T-cell (primary cell): ENCODE measurements at places on chromosomes 2 and 18. TPM values are rescaled to one million over a fixed set of nuclear protein-coding genes. Genes with fewer than 3 reads are reported as not detected.

Gene PROKR1
- total RNA-seq = not detected

Gene CCDC102B
- total RNA-seq = 6.5 TPM

GRCh38 chr2:73561422-73561821, 80.8 kb downstream of the NAT8 start:
- no peak for DNase-seq
- H3K4me1 ChIP-seq = no peaks in the 10 kb centered on the region
- H3K27me3 ChIP-seq = no peaks in the 10 kb centered on the region
- peaks cover 10% of the 10 kb centered on the region for H3K36me3 ChIP-seq
- H3K4me3 ChIP-seq = no peak overlapping the region
- no peak overlapping the region for H3K27ac ChIP-seq

DNA sequence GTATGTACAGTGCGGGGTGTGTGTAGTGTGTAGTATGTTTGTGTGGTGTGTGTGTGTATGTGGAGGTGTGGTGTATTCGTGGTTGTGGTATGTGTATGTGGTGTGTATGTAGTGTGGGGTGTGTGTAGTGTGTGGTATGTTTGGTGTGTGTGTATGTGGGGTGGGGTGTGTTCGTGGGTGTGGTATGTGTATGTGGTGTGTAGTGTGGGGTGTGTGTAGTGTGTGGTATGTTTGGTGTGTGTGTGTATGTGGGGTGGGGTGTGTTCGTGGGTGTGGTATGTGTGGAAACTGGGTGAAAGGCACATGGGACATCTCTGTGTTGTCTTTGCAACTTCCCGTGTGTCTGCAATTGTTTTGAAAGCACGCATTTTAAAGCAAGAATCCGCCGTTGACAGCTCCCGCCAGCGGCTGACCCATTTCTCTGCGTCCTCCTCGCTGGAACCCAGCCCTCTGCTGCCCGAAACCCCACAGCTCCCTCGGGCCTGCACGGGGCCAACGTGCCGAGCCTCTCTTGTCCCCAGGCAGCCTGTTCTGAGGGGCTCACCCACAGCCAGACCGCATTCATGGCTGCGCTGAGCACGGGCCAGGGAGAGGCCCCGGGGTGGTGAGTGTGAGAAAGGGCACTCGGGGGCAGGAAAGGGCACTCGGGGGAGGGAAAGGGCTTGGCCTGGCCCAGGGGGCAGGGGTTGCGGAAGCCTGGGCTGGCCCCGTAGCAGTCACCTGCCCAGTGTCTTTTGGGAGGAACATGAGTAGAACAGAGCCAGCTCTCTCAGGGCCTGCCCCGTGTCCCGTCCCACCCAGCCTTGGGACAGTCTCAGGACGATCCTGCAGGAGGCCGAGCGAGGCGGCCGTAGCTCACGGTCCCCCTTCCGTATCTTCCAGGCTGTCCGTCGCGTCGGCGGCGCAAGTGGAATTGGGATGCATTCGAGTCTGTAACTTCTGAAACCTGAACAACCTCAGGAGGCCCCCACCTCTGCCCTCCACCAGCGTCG, 61.4 kb downstream of the TWIST2 start:
- H3K4me3 ChIP-seq = no peak overlapping the region
- H3K36me3 ChIP-seq = no peaks in the 10 kb centered on the region
- DNase-seq = no peak
- H3K4me1 ChIP-seq = no peaks in the 10 kb centered on the region
- no peak overlapping the region for H3K27ac ChIP-seq

DNA sequence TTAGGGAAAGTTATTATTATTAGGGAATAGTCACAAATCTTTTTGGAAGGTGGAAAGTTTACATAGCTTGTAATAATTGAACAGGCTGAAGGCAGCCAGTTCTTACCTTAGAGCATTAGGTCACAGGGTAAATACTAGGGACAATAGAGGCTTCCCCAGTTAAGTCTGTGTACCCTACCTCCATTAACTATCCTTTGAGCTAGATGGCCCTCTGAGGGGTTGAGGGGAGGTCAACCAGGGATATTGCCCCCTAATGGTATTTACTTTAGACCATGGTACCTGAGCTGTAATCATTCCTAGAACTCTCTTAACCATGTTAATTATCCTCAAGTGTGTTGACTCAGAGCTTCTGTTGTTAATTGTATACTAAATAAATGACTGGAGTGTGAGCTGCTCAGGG, 120.5 kb upstream of the SCN7A start:
- no peak for DNase-seq
- H3K4me3 ChIP-seq = no peak overlapping the region
- no peaks in the 10 kb centered on the region for H3K4me1 ChIP-seq
- H3K36me3 ChIP-seq = no peaks in the 10 kb centered on the region
- no peak overlapping the region for H3K27ac ChIP-seq

Gene PDE11A
- total RNA-seq = not detected

Gene VAPA
- total RNA-seq = 117 TPM

- DNase-seq = no peak
- H3K4me3 ChIP-seq = no peak overlapping the region
- no peaks in the 10 kb centered on the region for H3K4me1 ChIP-seq
- peaks cover 12% of the 10 kb centered on the region for H3K36me3 ChIP-seq
- no peak overlapping the region for H3K27ac ChIP-seq
These were observed 56.6 kb downstream of the ZNF638 start for GRCh38 chr2:71388214-71388613.

Gene RIT2
- total RNA-seq = not detected

GRCh38 chr2:231684314-231685223, 23.8 kb upstream of the PTMA start:
- H3K4me1 ChIP-seq = peaks cover 11% of the 10 kb centered on the region
- H3K4me3 ChIP-seq = no peak overlapping the region
- no peak overlapping the region for H3K27ac ChIP-seq
- DNase-seq = no peak

DNA sequence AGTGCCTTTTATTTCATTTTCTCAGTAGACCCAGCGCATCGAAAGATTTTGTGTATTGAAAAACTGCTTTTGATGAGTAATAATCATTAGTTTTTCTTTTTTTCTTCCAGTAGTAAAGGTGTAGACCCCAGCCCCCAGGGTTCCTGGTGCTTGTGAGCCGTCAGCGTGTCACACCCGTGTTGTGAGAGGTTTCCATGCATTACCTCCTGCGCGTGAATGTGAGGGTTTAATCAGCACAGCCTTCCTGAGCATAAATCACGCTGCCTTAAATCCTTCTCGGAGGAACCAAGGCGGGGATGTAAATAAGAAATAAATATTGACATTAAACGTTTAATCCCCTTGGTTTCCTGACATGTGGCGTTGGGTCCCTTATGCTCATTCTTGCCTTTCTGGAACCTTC, 24.3 kb downstream of the TSHZ1 start:
- H3K27ac ChIP-seq = no peak overlapping the region
- peaks cover 5% of the 10 kb centered on the region for H3K36me3 ChIP-seq
- DNase-seq = no peak
- no peak overlapping the region for H3K4me3 ChIP-seq
- peaks cover 15% of the 10 kb centered on the region for H3K4me1 ChIP-seq

Gene PLA2R1
- not detected for total RNA-seq

GRCh38 chr18:76480913-76481312, 14.1 kb downstream of the ZNF516 start:
- no peaks in the 10 kb centered on the region for H3K4me1 ChIP-seq
- H3K27me3 ChIP-seq = peaks cover 14% of the 10 kb centered on the region
- H3K27ac ChIP-seq = no peak overlapping the region
- H3K4me3 ChIP-seq = no peak overlapping the region

Gene ANKRD62
- not detected for total RNA-seq

DNA sequence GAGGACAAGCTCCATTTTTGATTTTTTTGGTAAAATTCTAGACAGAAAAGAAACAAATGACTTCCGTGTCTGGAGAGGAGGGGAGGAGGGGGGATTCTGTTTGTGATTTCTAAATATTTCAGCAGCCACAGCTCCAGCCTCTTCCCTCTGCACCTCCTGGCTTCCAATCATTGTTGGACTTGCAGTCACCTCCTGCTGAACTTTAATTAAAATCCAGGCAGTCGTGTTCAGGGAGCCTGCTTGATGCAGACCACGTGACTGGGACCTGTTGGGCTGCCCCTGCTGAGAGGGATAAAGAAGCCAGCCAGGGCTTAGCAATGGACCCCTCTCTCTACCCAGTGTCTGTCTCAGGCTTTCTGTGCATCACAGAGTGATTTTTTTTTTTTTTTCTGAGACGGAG, 115.1 kb downstream of the SH3BP4 start:
- H3K27me3 ChIP-seq = no peaks in the 10 kb centered on the region
- no peaks in the 10 kb centered on the region for H3K4me1 ChIP-seq
- H3K36me3 ChIP-seq = no peaks in the 10 kb centered on the region
- H3K4me3 ChIP-seq = no peak overlapping the region

Gene NYAP2
- not detected for total RNA-seq

DNA sequence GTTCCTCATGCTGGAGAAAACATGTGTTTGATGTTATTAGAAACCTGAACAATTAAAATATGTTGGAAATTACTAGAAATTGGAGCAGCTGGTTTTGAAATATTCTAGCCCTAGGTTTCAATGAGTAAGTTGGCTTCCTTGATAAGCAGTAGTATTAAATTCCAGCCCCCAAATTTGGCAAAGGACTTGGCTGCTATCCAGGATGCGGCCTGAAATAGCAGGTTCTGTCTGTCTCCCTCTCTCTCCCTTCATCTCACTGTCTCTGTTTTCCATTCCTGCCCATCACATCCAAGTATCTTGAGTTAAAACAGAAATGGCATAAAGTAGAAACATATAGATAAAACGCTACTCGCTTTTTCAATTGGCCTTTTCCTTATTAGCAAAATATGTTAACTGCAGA, 20.9 kb upstream of the GPR45 start:
- DNase-seq = no peak
- H3K4me3 ChIP-seq = no peak overlapping the region
- peaks cover 15% of the 10 kb centered on the region for H3K27me3 ChIP-seq
- H3K27ac ChIP-seq = no peak overlapping the region

Gene SERPINB10
- not detected for total RNA-seq

Gene TM4SF20
- not detected for total RNA-seq

GRCh38 chr2:69914950-69915945, at the start of gene MXD1:
TSS of gene MXD1 (plus strand) at chr2:69915109. CDS start at chr2:69915331, 222 bp downstream.
- H3K4me3 ChIP-seq = peak within 1 kb of the TSS; percentile 92
- H3K4me1 ChIP-seq = peaks cover 12% of the 10 kb centered on the region

DNA sequence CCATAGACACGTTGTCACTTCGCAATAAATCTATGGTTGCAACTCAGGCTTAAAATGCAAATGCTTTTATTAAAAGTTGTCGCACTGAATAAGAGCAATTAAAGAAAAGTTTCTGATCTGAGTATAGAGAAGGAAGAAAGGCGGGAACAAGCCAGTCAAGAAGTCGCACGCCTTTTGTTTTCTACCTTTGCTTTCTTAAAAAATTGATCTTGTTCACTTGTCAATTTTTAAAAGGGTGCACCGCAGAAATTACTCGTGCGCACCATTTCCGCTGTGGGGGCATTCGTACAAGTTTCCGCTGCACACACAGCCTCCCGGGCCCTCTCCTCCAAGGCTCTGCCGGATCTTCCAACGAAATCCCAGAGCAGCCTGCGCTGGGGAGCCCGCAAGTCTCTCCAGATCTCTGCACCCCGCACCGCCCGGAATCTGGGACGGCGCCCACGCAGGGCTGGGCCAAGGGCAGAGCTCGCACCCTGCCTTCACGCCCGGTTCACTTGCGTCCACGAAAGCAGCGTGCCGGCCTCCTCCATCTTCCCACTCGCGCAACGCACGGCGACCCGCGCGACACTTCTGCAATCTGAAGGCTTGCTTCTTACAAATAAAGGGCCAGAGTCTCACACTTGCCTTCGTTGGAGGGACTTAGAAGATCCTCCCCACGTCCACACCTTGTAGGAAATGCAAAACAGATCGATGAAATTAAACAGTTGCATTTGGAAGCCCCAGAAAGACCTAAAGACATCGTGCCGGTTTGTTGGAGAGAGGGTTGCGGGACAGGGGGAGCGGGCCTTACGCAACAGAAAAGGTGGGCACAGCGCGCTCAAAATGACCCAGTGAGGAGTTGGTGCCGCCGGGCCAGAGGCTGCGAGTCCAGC, 2.6 kb upstream of the SALL3 start:
- no peak for DNase-seq
- H3K4me3 ChIP-seq = no peak overlapping the region
- peaks cover 14% of the 10 kb centered on the region for H3K27me3 ChIP-seq
- no peaks in the 10 kb centered on the region for H3K36me3 ChIP-seq

Gene ELP2
- total RNA-seq = 156 TPM

- H3K27me3 ChIP-seq = no peaks in the 10 kb centered on the region
- peaks cover 8% of the 10 kb centered on the region for H3K36me3 ChIP-seq
- peaks cover 66% of the 10 kb centered on the region for H3K4me1 ChIP-seq
- no peak overlapping the region for H3K27ac ChIP-seq
- no peak for DNase-seq
These were observed 166.3 kb downstream of the HDAC4 start for GRCh38 chr2:239234191-239235175.

DNA sequence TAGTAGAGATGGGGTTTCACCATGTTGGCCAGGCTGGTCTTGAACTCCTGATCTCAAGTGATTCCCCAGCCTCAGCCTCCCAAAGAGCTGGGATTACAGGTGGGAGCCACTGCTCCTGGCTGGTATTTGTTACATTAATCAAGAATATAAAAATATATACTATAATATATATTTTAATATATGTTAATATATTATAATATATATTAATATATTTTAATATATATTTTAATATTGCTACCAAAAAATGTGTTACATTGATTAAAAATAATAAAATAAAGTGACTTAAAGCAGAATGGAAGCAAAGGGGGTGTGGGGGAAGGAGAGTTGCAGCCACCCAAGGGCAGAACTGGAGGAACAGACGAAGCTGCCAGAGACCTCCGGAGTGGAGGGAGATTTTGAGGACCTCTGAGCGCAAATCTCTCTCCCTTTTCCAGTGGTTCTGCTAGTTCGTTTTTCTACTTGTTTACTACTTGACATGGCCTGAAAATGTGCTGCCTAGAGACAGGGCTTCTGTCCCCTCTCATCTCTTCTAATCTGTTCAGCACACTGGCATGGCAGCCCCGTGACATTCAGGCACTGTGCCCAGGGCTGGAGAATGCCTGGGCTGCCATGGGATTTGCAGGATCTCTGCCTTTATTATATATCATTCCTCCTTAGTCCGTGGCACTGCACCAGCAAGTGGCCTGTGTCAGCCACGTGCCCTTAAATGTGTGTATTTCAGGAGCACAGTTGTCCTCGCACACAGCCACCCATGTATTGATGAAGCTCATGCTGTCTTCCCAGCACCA, 47.9 kb upstream of the RAB12 start:
- no peak overlapping the region for H3K4me3 ChIP-seq
- H3K4me1 ChIP-seq = no peaks in the 10 kb centered on the region

Gene CELF4
- total RNA-seq = not detected

Gene C2orf76
- total RNA-seq = 5.2 TPM

- H3K4me3 ChIP-seq = no peak overlapping the region
- H3K27me3 ChIP-seq = peaks cover 17% of the 10 kb centered on the region
- no peak overlapping the region for H3K27ac ChIP-seq
- H3K36me3 ChIP-seq = no peaks in the 10 kb centered on the region
- peaks cover 13% of the 10 kb centered on the region for H3K4me1 ChIP-seq
These were observed 22.6 kb upstream of the EPAS1 start for GRCh38 chr2:46274586-46274985.
